ENCODE measurements at places on chromosomes 3 and 15.
A peak's percentile ranks its signal among the peaks of the same experiment; 100 is the strongest.

DNA sequence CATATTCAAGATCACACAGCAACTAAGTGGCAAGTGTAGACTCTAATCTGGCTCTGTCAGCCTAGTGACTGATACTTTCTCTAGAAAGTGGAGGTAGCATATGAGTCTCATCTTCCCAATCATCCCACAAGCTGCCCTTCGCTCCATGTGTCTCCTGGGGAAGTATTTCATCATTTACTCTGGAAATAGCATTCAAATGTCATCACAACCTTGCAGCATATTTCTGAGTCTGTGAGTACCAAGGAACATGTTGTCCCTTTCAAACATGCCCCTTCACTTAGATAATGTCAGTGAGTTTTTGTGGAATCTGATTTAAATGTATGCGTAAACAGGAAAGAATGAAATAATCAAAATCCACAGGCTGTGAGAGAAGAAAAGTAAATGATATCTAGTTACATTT lies 322.9 kb downstream of the SLC9A9 start:
- DNase-seq: no peak

- DNase-seq: peak; percentile 92
These were observed 19.5 kb upstream of the DOCK3 start for GRCh38 chr3:50655009-50655830.

DNA sequence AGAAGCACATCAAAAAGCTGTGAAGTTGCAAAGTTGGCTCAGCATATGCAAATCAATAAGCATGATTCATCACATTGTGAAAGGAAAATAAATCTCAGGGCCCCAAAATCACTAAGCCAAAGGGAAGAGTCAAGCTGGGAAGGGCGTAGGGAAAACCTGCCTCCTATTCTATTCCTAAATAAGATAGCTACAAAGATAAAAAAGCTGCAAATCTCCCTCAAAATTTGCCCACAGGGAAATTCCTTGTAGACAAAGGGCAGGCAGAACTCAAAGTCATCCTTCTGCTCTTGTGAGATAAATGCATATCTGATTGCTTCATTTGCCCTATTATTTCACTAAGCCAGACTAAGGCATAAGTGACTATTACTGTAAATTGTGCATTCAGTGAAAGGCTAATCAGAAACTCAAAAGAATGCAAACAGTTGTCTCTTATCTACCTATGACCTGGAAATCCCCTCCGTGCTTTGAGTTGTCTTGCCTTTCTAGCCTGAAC lies 30.5 kb upstream of the CCNL1 start:
- no peak for DNase-seq

DNA sequence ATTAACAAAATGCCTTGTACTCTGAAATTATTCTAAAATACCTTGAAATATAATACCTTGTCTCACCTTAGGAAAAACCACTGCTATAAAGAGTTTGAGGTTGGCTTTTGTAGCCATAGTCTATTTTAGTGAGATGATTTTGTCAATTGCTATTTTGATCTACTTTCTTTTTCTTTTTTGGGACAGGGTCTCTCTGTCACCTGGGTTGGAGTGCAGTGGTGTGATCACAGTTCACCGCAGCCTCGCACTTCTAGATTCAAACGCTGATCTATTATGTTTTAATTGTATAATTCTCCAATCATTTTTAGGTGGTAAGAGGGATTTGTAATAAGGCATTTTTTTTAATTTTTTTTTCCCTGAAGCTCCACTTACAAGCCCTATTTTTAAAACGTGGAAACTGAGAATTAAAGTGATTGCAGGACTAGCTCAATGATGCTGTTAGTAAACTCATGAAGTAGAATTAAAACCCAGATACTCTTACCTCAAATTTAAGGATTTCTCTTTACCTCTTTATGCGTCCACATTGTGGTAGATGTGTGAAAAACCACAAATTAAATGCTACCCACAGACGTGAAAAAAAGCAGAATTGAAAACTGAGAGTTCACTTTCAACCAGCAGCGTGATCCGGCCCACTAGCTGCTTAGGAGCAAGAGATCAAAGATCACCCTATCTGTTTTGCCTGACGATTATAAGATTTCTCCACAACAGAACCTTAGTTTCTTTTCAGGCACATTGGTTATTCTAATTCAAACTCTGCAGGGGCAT lies 384.2 kb downstream of the CGGBP1 start:
- DNase-seq: no peak

- no peak for DNase-seq
These were observed 34.7 kb upstream of the SACM1L start for GRCh38 chr3:45654397-45654944.

DNA sequence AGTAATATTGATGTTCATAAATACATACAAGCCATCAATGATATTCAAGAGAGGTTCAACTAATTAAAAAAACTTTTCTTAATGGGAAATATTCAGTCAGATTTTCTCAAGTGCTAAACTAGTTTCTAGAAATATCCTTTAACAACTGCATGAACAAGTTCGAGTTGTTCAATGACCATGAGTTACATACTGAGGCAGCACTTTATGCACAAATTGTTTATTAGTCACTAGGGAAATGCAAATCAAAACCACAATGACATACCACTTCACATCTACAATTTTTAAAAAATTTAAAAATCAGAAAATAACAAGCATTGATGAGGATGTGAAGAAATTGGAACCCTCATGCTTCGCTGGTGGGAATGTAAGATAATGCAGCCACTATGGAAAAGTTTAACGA lies 62.4 kb downstream of the RAD18 start:
- DNase-seq: no peak

DNA sequence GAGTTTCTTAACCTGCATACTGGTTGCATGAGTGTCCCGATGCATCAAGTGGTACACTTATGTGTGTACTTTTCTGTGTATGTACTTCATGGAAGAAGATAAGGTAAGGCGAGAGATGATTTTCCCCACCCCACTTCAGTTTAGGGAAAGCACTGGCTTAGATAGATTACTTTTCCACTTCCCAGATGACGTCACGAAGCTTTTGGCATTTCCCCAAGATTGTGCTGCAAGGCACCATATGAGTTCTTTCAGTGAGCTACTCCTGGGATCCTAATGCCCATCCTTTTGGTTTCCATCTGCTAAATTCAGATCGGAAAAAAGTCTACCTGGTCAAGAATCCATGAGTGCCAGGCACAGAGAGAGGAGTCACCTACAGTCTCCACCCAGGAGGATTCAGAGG lies 4.5 kb downstream of the IL17RB start:
- no peak for DNase-seq

DNA sequence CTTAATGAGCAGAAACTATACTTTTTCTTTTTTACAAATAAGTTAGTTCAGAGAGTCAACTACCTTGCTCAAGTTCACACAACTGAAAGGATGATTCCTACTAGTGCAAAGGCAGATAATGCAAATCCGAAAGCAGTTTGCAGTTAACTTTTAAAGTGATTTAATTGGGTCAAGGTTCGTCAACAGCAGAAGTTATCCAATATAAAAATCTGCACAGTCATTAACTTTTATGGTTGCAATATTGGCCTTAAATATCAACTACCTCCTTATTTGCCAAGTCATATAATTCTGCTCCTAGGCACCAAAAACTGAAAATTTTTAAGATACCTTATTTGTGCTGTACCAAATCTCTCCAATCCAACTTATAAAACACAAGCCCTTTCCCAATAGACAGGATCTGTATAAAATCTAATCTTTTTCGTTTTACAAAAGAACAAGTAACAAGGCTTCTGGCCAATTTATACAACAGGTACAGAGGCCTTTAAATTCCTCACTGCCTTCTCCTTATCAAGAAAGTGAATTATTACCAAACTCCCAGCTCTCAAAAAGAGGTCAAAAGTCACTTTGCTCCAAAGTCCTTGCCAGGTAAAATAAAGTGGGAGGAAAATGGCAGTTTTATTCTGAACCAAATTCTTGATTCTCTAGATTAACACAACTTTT lies 416.6 kb upstream of the NECTIN3 start:
- no peak for DNase-seq

DNA sequence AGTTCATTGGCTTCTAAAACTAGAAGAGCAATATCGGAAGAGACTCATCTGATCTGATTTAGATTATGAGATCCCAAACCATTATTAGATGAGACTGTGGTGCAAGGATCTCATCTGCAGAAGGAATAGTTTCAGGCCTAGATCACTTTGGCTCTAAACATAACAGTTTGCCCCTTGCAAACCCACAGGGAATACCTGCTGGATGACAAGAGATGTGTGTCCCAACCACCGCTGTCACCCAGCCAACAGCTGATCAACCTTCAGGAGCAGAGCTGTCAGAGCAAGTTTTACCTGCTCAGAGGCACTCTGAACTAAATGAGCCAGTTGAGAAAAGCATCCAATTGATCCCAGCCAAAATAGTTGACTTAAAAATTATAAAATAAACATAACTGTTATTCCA lies 64.0 kb upstream of the ST3GAL6 start:
- no peak for DNase-seq

DNA sequence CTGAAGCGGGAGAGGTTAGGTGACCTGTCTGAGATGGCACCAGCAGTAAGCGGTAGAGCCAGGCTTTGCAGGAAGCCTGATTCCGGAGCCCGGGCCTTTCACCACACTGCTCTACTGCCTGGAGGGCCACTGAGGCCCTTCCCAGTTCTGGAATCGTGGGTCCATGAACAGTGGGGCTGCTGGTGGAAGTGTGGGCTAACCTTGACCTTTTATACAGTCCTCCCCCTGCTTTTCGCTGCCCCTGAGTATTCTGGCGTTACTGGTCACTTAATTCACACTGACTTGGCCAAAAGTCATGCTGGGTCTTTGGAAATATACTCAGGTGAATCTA lies 2.6 kb upstream of the ABTB1 start:
- no peak for DNase-seq

GRCh38 chr3:39262846-39263245 lies 17.0 kb downstream of the CX3CR1 start:
- no peak for DNase-seq

- DNase-seq: peak; percentile 75
These were observed 137.5 kb upstream of the FOXB1 start for GRCh38 chr15:59866642-59867041.

GRCh38 chr3:84175449-84175848 lies 783.3 kb upstream of the CADM2 start:
- DNase-seq: no peak

DNA sequence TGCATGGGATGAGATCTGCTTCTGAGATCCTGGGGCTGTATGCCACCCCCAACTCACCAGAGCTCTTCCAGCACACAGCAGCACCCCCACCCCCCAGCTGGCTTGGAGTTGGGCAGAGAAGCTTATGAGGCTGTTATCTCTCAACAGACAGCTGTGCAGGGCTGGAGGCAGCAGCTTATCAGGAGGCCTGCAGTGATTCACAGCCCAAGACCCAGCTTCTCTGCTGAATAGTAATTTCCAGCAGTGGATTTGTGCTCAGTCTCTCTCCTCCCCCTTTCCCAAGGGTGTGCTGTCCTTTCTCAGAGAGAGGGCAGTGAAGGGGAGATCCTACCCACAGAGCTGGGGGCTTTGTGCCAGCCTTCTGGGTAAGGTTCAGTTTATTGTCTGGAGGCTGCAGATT lies 2.1 kb downstream of the RPP25 start:
- DNase-seq: peak; percentile 88

- peak; percentile 20 for DNase-seq
These were observed 32.0 kb upstream of the SEMA6D start for GRCh38 chr15:47685141-47685870.

Data from NCI-H82 (cell line).